ENCODE measurements at places on chromosomes 4 and X.

- no peak for DNase-seq
These were observed 344 bp downstream of the TMPRSS11D start for GRCh38 chr4:67883458-67883857.

DNA sequence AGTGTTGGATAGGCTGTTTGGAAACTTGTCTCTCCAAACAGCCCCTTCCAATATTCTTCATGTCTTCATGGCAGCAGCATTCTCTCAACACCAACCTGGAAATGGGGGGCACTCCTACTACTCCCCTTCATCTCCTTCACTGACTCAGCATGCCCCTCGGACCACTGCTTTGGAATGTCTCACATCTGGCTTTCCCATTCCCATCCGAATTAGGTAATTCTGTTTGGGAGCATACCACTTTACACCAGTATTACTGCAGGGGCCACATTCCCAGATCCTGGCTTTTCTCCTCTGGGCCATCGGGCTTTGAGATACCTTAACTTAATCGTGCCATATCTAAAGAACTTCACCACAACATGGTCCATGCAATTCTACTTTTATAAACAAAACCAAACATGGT lies 100.8 kb downstream of the MAML3 start:
- no peak for DNase-seq

GRCh38 chrX:7801711-7802110 lies 41.3 kb upstream of the VCX start:
- DNase-seq, result no peak

DNA sequence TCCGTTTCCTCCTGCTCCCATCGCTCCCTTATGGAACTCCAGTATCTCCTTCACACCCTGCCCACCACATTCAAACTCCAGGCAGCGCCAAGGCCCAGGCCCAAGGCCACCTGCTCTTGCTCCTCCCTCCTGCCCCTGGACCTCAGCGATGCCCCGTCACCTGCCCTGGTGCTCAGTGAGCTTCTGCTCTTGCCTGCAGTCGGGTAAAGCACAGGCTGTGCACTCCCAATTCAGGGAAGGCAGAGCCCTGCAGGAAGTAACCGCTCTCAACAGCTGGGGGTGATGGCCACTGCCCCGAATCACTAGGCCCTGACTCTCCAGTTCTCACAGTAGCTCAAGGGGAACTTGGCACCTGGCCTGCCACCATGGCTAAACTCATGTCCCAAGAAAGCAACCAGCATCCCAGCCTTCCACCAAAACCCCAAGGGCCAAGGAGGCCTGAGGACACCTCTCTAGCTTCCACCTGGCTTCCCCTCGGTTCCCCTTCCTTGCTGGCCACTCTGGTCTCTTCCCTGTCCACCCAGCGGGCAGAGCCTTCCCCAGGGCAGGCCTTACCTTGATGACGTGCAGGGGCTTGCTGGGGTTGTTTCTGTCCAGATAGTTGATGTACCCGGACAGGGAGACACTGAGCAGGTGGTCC lies 29.3 kb downstream of the WDR1 start:
- DNase-seq, result no peak

DNA sequence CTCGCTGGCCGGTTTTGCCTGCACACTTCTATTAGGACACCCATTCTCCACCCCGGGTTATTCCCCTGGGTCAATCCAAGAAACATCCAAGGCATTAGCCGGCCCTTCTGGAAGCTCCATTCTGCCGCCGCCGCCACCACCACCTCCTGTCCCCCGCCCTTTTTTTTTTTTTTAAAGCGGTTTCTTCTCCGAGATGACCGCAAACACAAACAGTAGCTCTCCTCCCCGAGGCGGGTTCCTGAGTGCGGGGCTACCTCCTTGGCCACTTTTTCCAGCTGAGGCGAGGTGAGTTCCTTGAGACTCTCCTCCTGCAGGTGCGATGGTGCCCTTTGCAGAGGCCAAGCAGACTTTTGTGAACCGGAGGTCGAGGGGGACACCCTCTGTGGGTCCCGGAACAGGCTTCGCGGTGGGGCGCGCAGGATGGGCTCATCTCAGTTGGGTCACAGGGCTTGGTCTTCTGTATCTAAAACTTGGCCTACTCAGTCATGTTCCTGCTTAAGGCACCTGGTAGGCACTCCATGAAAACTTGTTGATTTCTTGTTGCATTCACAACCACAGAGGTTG lies 930 bp downstream of the NWD2 start:
- no peak for DNase-seq

DNA sequence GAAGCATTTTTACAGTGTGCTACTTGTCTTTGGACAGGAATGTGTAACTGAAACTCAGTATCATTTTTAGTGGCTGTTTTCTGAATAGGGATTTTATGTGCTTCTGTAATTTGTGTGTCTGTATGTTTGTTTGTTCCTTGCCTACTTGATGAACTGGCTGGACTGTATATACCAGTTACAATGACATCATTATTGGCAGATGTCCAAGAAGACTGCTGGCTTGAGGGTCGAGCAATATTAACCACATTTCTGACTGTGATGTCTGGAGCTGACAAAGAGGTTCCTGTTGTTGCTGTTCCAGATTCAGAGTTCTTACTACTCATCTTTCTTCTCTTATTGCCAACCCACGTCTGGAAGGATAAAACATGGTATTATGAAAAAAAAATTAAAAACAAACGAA lies 33.0 kb downstream of the HDX start:
- no peak for DNase-seq

GRCh38 chr4:41325901-41326300 lies 69.2 kb downstream of the UCHL1 start:
- DNase-seq, result no peak

GRCh38 chr4:189941005-189941450 lies 356 bp downstream of the FRG1 start:
- no peak for DNase-seq

DNA sequence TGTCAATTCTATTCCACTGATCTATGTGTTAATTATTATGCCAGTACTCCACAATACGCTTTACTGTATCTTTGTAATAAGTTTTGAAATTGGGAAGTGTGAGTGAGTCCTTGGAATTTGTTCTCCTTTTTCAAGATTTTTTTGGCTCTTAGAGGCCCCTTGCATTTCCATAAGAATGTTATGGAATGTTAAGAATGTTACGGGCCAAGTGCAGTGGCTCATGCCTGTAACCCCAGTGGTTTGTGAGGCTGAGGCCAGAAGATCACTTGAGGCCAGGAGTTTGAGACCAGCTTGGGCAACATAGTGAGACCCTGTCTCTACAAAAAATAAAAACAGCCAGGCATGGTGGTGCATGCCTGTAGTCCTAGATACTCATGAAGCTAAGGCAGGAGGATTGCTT lies 167.6 kb upstream of the CXorf66 start:
- DNase-seq, result no peak

- no peak for DNase-seq
These were observed 31.2 kb downstream of the ADD1 start for GRCh38 chr4:2874861-2875260.

DNA sequence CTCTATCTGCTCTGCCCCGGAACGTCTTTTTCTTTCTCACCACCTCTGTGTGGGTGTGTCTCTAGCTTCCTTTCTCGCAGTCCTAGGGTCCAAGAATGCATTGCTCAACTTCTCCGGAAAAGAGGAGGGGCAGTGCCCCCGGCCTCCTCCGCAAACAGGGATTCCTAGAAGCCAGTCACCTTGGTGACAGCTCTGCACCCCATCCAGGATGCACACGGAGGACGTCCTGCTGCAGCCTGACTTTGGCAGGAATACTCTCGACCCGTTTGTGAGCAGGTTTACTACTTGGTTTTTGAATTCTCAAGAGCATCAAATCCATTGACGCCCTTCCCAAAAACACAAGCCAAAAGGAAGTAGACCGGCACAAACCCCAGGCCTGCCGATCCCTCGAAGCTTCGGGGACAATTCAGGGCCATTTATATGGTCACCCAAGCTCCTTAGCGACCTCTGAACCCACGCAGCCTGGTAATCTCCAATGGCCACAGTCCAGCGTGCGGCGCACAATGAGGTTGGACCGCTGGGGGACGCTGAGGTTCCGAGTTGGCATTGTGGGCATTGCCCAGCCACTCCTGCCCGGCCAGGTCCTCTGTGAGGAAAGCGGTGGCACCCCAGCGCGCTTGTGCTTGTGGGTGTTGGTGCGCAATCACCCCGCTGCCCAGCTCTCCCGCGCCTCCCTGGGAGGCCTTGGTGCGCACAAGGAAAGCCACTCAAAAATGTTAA lies 9.8 kb downstream of the NKX3-2 start:
- DNase-seq, result no peak

GRCh38 chr4:616911-617643 lies 8.3 kb upstream of the PDE6B start:
- no peak for DNase-seq

DNA sequence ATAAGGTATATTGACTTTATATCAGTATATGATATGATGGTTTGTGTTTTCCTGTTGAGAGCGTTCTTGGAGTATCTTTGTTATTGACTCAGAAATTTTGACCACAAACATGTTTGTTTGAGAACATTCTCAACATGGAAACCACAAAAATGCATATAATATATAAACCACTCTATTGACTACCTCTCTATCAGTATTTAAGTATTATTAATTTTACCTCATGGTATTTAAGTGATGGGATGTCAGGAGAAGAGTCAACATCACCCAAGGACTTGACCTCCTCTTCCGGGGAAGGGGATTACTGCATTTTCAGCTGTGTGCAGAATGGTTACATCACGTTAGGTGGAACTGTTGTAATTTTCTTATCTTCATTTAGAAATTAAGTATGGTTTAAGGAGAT lies 54.3 kb upstream of the PUDP start:
- no peak for DNase-seq

DNA sequence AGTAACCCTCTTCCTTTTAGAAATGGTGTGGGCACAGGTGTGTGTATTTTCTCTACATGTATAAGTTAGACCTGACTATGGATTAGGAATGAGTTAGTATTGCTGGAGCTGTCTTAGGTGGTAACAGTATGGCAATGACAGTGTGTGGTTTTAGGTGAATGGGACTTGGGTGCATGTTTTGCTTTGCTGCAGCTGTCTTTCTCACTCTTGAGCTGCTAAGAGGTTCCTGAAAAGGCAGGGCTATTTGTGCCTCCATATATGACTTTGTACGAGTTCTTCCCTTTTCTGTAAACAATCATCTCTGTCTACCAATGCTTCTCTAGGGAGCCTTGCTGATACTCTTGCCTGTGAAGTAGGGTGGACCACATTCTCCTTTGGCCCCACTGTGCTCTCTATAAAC lies 234.8 kb upstream of the HHIP start:
- no peak for DNase-seq

DNA sequence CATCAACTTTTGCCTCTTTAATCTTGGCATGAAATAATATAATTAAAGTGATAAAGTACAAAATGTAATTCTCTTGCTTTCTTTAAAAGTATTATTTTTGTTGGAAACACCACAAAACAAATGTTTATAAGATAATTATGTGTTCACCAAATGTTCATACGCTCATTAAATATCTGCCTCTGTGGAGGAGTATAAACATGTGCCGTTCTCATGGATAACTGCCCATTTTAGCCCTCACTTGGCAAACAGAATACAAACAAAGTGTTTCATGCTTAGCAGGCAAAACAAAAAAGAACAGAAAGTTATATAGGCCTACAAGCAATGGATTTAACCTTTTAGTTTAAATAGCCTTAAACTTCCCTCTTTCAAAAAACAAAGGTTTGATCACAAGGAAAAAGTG lies 800.5 kb upstream of the DIAPH2 start:
- no peak for DNase-seq

DNA sequence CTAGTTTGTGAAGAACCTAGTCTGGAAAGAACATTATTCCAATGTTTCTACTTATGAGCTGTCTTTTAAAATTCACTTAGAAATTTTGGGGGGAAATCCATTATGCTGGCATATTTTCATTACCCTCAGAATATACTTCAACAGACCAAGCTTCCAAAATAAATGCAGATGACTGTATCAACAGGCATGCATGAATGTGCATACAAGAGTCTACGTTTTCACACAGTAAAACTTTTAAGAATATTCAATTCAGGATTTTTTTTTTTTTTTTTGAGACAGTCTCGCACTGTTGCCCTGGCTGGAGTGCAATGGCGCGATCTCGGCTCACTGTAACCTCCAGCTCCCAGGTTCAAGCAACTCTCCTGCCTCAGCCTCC lies 49.7 kb downstream of the ABCG2 start:
- no peak for DNase-seq

- no peak for DNase-seq
These were observed 5.5 kb upstream of the USP53 start for GRCh38 chr4:119207051-119207450.

- DNase-seq, result no peak
These were observed 1096.1 kb upstream of the PRKX start for GRCh38 chrX:4809571-4809970.

DNA sequence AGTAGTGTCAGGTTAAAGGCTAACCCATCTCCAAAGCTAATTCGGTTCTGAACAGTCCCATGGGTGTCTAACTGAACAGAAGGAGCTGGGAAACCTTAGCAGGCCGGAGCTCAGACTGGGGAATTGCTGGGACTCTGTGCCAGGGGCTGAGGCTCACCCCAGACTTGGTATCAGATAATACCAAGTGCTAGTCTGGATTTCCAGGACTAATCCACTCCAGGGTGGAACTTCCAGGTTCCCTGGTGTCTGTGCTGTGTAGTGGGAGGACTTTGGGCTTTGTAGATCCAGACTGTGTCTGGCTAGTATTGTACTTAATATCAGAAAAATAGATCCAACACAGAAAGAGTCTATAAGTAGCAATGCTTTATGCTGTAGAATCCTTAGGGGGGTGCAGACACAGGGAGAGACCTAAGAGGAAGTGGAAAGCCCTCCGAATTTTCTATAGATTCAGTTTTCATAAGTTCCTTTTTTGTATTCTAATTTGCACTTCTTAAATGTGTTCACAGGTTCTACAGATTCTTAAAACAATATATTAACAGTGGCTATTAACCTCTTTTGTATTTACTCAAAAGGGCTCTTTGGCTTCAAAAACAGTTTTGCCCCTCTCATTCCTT lies 4.1 kb downstream of the ZNF827 start:
- DNase-seq, result no peak

- DNase-seq, result no peak
These were observed 106.3 kb downstream of the C4orf51 start for GRCh38 chr4:145786261-145786660.

GRCh38 chrX:10516781-10517322 lies 103.5 kb downstream of the MID1 start:
- no peak for DNase-seq

GRCh38 chr4:124121461-124121971 lies 591.0 kb downstream of the ANKRD50 start:
- no peak for DNase-seq

DNA sequence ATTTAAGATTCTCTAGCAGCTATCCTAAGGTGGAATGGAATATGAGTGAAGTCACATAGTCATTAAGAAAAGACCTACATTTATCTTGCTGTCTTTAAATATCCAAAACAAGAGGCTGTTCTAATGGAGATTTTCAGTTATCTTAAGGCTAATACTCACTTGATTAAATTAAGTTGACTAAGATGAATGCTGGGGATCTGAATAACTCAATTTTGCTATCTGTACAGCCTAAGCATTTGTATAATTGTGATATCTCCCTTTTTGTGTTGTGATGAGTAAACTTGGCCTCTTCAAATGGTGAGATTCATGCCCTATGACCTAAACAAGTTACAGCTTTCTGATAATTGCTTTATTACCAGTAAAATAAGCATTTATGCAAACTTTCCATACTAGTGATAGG lies 13.6 kb upstream of the GUCY1A1 start:
- DNase-seq, result no peak
